ENCODE measurements at places on chromosomes 12 and 14.

DNA sequence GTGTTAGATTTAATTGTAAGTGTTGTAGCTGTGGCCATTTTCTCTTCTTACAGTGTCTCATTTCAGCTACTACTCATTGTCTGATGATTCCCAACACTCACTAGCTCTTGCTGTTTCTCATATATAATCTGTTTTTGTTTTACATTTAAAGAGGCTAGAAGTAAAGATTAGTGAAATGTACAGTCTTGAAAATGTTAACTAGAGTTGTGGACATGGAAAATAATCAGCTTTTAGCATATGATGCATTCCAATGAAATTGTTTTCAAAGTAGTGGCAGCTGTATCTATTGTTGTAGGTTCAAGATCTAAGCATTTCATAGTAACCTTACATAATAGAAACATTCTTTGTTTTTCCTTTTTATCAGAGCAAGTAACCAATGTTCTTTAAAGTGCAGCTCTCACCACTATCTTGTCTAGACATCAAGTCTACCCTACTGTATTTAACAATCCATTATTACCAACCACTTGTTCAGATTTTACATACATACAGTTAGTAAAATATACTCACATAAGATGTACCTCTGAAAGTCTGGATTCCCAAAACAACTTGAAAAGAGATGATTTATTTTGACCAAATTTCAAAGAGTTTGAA is 76.9 kb downstream of the PPHLN1 start:
- no peak for DNase-seq

DNA sequence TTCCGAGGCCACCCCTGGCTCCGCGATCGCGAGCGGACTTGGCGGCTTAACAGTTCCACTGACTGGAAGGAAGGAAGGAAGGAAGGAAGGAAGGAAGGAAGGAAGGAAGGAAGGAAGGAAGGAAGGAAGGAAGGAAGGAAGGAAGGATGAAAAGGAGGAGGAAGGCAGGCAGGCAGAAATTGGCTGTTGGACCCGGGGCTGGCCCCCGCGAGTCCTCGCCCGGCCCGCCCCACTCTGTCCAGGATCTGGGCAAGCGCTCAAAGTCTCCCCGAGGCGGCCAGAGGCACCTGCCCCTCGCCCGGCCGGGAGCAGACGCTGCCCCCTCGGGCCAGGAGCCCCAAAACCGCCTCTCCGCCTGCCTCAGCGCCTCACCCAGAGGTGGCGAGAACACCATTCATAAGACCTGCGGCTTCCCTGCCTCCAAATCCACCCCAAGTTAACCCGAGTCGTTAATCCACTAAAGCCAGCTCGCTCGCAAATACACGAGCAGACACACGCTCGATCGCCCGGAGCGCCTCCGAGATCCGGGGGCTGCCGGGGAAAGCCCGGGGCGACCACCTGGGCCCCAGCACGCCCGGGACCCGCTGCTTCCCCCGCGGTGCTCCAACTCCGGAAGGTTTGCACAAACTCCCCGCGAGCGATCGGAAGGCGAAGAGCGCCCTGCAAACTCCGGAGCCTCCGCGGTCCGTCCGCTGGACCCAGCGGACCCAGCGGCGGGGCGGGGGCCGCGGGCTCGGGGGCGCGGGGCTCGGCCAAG is 844 bp downstream of the DPF3 start:
- DNase-seq, result no peak

DNA sequence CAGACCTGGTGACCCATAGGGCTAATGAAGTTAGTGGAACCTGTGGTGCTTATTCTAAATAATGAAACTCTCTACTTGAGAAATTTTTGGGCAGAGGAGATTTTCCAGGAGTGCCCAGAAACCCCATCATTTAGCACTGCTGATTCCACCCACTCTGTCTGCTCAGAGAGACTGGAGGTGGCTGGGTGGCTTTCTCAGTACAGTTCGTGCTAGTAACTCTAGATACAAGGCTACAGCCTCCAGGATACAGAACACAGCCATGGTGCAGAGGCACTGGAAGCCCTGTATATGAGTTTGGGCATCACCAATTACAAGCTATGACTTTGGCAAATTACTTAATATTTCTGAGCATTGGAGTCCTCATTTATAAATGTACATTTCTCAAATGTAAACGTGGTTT is 32.4 kb downstream of the CCDC177 start:
- DNase-seq, result no peak

DNA sequence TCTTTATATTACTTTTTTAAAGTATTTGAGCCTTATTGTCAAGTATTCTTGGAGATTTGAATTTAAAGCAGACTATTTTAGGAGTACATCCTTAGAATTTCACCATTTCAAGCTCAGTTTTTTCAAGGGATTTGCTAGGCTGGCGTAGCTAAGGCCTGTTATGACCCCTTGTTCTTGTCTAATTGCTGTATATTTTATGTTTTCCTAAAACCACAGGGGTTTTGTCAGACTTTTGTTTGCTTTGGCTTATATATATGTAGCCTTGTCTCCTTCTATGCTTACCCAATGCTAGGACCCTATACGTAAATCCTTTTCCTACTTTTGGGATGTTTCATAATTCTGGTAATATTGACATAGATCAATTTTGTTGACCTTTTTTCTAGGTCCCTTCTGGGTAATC is 147.0 kb upstream of the SYT10 start:
- DNase-seq, result no peak

DNA sequence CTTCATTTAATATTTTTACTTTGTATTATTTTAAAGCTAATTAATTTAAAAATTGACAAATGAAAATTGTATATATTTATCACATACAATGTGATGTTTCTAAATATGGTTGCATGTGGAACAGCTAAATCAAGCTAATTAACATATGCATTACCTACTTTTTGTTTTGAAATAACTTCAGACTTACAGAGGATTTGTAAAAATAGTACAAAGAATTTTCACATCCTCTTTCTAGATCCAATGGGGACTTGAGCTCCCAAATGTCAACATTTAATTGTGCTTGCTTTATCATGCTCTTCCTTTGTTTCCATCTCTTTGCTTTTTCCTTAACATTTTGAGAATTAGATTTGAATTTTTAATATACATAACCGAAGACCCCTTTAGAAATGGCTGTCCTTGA is 6.6 kb downstream of the DCD start:
- no peak for DNase-seq
